ENCODE measurements at places on chromosomes 11 and 22. TPM values are rescaled to one million over a fixed set of nuclear protein-coding genes. Genes with fewer than 3 reads are reported as not detected.

FXYD6 gene
- total RNA-seq, result 29.4 TPM

DNA sequence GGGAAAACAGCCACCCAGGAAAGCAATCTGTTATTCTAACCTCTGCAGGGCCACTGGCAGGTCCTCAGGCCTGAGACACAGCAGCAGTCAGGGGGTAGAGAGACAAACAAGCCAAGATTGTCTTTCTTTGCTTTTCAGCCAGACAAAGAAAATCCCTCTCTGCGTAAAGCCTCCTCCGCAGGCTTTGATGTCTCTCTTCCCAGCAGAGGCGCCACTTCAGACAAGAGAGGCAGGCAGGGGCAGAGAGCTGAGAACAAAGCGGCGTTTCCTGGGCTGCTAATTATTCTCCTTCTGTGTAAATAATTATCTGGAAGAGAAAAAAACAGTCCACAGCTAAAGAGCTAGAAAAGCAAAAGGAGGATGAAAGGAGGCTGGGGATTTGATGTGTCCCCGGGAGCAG is 102.7 kb upstream of the SEZ6L start:
- no peaks in the 10 kb centered on the region for H3K4me1 ChIP-seq
- H3K27ac ChIP-seq, result no peak overlapping the region
- no peaks in the 10 kb centered on the region for H3K36me3 ChIP-seq
- DNase-seq, result no peak
- H3K4me3 ChIP-seq, result no peak overlapping the region
- H3K27me3 ChIP-seq, result no peaks in the 10 kb centered on the region

DNA sequence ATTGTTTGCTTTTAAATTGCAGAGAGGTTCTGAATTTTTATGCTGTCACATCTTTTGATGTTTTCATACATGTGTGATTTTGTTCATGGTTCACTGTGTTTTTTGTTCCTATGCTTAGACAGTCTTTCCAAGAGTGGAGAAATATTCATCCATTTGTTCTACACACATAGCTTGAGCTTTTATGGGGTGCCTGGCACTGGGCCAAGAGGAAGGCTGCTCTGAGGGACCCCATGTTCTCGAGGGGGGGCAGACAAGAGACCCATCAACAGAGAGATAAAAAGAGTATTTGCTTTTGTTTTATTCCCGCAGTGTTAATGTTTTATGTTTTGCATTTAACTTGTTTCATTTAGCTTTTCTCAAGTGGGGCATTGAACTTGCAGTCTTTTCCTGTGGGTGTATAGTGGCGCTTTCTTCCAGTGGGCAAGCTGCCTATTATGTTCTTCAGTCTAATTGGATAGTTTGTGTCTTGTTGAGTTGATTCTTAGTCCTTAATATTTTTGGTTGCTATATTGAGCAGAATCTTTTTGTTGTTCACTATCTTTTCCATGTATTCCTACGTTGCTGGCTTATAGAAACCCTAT is 57.7 kb downstream of the CABIN1 start:
- no peak for DNase-seq
- no peaks in the 10 kb centered on the region for H3K27me3 ChIP-seq
- peak overlapping the region; percentile 24 for H3K27ac ChIP-seq

DNA sequence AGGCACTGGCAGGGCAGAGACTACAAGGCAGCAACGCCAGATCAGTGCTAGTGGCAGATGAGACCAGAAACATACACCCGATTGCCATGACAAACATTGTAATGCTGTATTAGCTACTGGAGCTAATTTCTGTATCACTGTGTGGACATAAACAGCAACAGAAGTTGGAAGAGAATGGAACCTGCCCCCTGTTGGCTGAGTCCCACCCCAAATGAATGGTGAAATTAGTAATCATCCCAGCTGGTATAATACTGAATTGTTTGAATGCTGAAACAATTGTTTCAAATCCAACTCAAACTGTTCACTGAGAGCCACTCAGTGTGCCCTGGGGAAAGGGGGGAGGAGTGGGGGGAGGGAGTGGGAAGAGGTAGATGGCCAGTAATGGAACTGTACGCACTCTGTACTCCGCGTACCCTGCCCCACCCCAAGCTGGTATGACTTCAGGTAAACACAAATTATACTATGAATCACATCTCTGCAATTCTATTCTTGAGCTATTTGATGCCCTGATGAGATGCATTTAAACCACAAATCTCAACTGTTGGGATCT is 11.2 kb upstream of the BIRC3 start:
- no peaks in the 10 kb centered on the region for H3K27me3 ChIP-seq
- no peak overlapping the region for H3K4me3 ChIP-seq
- H3K36me3 ChIP-seq, result peaks cover 6% of the 10 kb centered on the region
- no peak for DNase-seq
- H3K27ac ChIP-seq, result no peak overlapping the region
- no peaks in the 10 kb centered on the region for H3K4me1 ChIP-seq

CST6 gene
- total RNA-seq, result not detected

DNA sequence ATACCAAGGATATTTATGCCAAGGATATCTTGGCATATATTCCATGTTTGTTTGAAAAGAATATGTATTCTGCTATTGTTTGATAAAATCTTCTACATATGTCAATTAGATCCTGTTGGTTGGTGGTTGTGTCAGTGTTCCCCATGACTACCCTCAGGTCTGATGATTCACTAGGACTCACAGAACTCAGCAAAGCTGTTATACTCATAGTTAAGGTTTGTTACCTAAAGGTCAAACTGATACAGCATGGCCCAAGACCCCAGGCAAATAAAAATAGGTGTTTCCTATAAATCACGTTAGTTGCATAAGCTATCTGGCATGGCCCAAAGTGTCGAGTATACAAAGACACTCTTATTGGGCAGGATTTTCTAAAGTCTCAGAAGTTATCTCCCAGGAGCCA is 30.2 kb upstream of the B3GNT6 start:
- no peak overlapping the region for H3K4me3 ChIP-seq
- no peak for DNase-seq
- no peaks in the 10 kb centered on the region for H3K27me3 ChIP-seq
- H3K27ac ChIP-seq, result no peak overlapping the region

DNA sequence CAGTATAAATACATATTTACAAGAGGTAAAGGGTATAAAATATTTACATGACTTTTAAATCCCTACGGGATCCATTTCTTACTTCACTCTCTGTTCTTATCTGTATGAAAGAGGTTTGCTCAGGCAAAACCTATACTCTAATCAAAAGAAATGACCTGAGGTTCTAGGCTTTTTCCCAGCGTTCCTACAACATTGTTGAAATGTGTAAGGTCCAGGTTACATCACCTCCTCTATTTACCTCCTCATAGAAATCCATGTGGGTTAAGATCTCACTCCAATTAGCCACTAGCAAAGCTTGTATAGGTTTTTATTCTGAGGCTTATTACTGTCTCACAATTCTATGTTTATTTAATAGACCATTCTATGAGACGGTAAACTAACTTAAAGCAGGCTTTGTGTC is 12.0 kb upstream of the OR51L1 start:
- H3K4me1 ChIP-seq, result no peaks in the 10 kb centered on the region
- H3K27ac ChIP-seq, result no peak overlapping the region
- no peak for DNase-seq
- H3K27me3 ChIP-seq, result no peaks in the 10 kb centered on the region

ASRGL1 gene
- total RNA-seq, result 16.2 TPM

DNA sequence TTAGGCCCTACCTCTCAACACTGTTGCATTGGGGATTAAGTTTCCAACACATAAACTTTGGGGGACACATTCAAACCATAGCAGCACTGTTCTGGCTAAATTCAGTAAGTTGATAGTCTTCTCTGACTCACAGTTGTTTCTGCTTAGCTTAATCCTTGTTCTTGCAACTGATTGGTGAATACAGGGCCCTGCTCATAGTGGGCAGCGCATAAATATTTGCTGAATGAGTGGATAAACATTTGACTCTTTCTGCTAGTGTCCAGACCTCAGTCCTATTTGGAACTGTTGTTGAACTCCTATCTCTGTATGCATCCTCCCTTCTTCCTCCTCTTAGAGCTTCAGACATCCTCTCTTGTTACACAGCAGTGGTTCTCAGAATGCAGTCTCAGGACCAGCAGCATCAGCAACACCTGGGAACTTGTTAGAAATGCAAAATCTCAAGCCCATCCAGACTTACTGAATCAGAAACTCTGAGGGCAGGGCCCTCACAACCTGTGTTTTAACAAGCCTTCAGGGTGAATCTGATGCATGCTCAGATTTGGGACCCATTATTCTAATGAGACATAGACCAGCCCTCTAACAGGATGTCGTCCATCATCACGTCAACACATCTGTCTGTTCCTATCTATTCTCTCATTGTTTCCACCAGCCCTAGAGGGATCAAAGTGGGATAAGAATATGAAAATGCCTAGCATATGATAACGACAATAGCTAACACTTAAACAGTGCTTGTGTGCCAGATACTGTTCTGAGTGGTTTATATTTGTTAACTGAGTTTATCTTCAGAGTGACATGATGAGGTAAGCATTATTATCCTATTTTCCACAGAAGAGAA is 22.3 kb downstream of the SPON1 start:
- H3K27me3 ChIP-seq, result no peaks in the 10 kb centered on the region
- no peak overlapping the region for H3K27ac ChIP-seq
- no peaks in the 10 kb centered on the region for H3K4me1 ChIP-seq
- no peak for DNase-seq
- H3K4me3 ChIP-seq, result no peak overlapping the region
- no peaks in the 10 kb centered on the region for H3K36me3 ChIP-seq

- no peak overlapping the region for H3K4me3 ChIP-seq
- H3K4me1 ChIP-seq, result peaks cover 23% of the 10 kb centered on the region
- H3K27me3 ChIP-seq, result no peaks in the 10 kb centered on the region
- H3K27ac ChIP-seq, result no peak overlapping the region
Observed at GRCh38 chr11:46006418-46007070, 84.1 kb downstream of the LARGE2 start.

FBLN1 gene
- 1,145 TPM for total RNA-seq

GRCh38 chr11:104738918-104739317 is 159.3 kb downstream of the CASP12 start:
- H3K27me3 ChIP-seq, result no peaks in the 10 kb centered on the region
- no peaks in the 10 kb centered on the region for H3K4me1 ChIP-seq
- H3K36me3 ChIP-seq, result no peaks in the 10 kb centered on the region
- DNase-seq, result no peak
- H3K4me3 ChIP-seq, result no peak overlapping the region
- no peak overlapping the region for H3K27ac ChIP-seq

GRCh38 chr11:30855383-30856006 is 269.3 kb upstream of the MPPED2 start:
- H3K36me3 ChIP-seq, result no peaks in the 10 kb centered on the region
- no peak overlapping the region for H3K27ac ChIP-seq
- DNase-seq, result no peak
- no peak overlapping the region for H3K4me3 ChIP-seq
- no peaks in the 10 kb centered on the region for H3K27me3 ChIP-seq

SMTNL1 gene
- not detected for total RNA-seq

TSPAN32 gene
- total RNA-seq, result 9.0 TPM

GRCh38 chr11:6353367-6353987 is 33.2 kb upstream of the CAVIN3 start:
- H3K27ac ChIP-seq, result no peak overlapping the region
- DNase-seq, result peak; percentile 70
- no peaks in the 10 kb centered on the region for H3K27me3 ChIP-seq
- no peak overlapping the region for H3K4me3 ChIP-seq

DNA sequence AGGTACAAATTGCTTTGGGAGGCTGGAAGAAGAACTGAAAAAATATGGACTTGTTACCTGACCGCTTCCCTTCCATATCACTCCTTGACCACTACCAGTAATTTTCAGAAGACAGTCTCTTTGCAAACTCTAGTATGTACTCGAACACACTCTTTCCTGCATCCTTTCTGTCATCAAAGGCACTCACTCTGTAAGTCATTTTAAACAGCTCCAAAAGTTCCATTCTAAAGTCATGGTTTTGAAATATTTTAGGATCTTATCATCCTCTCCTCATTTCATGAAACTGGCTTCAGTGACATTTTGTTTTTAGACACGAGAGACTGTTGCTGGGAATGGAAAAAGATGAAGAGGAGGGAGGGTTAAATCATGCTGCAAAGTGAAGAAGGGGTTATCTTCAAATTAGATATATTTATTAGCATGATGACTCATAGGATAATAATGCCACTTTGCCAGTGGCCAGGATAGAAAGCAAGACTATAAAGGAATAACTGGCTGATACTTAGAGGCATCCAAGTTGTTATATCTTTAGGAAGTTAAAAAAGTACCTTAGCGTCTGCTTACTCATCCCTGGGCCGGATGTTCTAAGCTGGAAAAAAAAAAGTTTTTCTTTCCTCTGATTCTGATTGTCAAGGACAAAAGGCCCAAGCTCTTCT is 549.3 kb downstream of the METTL15 start:
- no peak overlapping the region for H3K27ac ChIP-seq
- no peaks in the 10 kb centered on the region for H3K4me1 ChIP-seq
- no peaks in the 10 kb centered on the region for H3K27me3 ChIP-seq

BCL2L13 gene
- 74.7 TPM for total RNA-seq
